ENCODE measurements at places on chromosomes 4 and X.

GRCh38 chrX:1537031-1537715, at the start of gene P2RY8:
Gene P2RY8 (minus strand): TSS chrX:1537185. CDS start chrX:1466558, 70,627 bp downstream.
- DNase-seq: peak; percentile 85

- no peak for DNase-seq
These were observed 182.5 kb upstream of the ARHGEF9 start for GRCh38 chrX:63967551-63967950.

GRCh38 chrX:6465756-6466155, 69.2 kb downstream of the VCX3A start:
- no peak for DNase-seq

GRCh38 chr4:173357939-173358338, 12.8 kb upstream of the SAP30 start:
- DNase-seq: no peak

- DNase-seq: no peak
These were observed 18.0 kb downstream of the MAN2B2 start for GRCh38 chr4:6592804-6593563.

DNA sequence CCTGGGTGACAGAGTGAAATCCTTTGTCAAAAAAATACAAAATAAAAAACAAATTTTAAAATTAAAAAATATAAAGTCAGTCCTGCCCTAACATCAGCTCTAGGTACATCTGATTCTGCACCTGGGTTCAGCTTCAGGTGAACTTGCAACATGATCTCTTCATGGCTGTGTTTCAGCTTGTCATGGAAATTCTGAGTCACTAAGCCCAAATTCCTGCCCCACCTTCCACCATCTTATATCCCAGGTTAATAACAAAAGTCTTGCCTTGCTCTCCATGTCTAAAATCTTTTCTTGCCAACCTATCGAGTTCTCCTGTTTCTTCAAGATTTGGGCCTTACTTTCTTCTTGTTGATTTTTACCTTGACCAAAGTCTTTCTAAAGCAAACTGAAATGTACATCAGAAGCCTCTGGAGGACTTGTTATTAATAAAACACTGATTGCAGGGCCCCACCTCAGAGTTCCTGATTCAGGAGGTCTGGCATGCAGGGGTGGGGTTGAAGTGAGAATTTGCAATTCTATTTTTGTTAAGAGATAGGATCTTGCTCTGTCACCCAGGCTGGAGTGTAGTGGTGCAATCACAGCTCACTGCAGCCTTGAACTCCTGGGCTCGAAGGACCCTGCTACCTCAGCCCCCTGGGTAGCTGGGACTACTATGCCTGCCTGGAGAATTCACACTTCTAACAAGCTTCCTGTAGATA, 125.8 kb upstream of the VCX3A start:
- DNase-seq: no peak

DNA sequence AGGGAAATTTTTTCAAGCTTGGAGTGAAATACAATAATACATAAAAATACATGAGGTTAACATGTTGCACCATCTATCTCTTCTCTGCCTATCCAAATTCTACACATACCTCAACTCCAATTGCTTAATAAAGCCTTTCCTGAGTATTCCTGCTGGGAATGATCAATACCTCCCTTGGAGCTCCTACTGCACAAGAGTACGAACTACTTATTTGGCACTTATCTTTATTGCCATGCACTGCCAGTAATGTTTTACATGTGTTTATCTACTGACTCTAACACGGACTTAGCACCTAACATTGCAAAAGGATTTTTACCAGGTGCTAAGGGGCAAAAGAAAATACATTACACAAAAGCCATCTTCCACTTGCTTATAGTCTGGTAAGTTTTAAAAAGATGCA, 80.2 kb downstream of the ADGRA3 start:
- DNase-seq: no peak

Data from stimulated activated CD4-positive, alpha-beta T cell treated with anti-CD3 and anti-CD28 coated beads, Interleukin-15, amount 100 ng/mL, for 24 hours (primary cell).